WTC11 (cell line): ENCODE measurements at places on chromosomes 5 and 9. TPM values are rescaled to one million over a fixed set of nuclear protein-coding genes. Genes with fewer than 3 reads are reported as not detected.

The OGN gene
- 0.11 TPM in 1 of 3 replicates, not detected in the others for total RNA-seq

The ADCY2 gene
- total RNA-seq: 142 to 165 TPM (median 154 TPM) in 3 replicates

DNA sequence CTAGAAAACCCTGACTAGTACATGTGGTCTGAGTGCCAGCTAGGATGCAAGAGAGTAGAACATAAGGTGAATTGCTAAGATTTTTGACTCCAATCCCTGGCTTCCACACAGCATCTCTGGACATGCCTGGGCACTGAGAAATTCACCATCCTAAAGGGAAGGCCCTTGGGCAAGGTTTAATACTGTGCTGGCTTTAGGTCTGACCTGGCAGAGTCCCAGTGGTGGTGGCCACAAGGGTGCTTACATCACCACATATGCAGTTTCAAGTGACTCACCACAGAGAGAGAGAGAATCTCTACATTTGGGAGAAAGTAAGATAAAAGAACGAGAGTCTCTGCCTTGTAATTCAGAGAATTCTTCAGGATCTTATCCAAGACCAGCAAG lies 661.6 kb upstream of the C9orf72 start:
- no peak overlapping the region for H3K4me3 ChIP-seq
- no peaks in the 10 kb centered on the region for H3K36me3 ChIP-seq
- H3K27ac ChIP-seq: no peak overlapping the region
- H3K27me3 ChIP-seq: no peaks in the 10 kb centered on the region
- peaks cover 4% of the 10 kb centered on the region; the same call in 1 of the 2 replicates for H3K4me1 ChIP-seq
- DNase-seq: no peak

DNA sequence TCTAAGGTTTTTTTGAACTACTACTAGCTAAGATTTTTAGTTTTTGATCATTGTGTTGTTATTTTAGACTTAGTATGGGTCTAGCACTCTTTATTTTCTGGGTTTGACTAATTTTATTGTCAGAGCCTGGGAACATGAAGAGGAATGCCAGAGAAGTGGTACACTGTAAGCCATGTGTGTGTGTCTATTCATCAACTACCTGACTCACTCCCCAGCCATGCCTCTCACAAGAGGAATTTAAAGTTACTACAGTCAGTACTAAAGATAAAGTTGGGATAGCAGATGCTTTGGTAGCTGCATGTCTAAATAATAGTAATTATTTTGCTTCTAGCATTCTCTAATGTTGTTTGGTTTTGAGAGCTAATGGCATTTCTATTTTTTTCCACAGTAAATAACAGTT lies 264.8 kb downstream of the CSNK1G3 start:
- H3K4me1 ChIP-seq: no peaks in the 10 kb centered on the region
- no peak for DNase-seq
- no peak overlapping the region for H3K27ac ChIP-seq
- no peaks in the 10 kb centered on the region; the same call in 1 of the 2 replicates for H3K27me3 ChIP-seq

DNA sequence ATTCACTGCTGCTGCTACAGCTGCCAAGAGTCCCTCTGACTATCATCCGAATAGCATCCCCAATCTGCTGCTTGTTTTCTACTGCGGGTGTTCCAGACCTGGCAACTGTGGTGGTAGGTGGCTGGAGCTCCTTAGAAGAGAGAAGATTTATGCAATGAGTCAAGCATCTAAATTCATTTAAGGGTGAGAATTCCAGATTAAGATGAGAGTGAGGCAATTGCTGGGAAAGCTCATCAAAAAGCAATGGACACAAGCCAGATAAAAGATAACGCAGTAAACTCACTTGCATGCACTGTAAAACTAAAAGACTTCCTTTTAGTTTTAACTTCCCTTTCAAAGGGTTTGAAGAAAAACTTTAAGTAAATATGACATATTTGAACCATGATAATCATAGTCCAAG lies 3.9 kb downstream of the PLK2 start:
- DNase-seq: no peak
- no peak overlapping the region for H3K27ac ChIP-seq
- H3K4me3 ChIP-seq: no peak overlapping the region
